ENCODE measurements at places on chromosomes 7 and 10. TPM values are rescaled to one million over a fixed set of nuclear protein-coding genes. Genes with fewer than 3 reads are reported as not detected.

GRM3 gene
- total RNA-seq, result not detected

- no peaks in the 10 kb centered on the region for H3K4me1 ChIP-seq
- H3K27ac ChIP-seq, result no peak overlapping the region
- H3K27me3 ChIP-seq, result no peaks in the 10 kb centered on the region
- H3K4me3 ChIP-seq, result no peak overlapping the region
- DNase-seq, result no peak
Measured at GRCh38 chr10:23493711-23494110, 54.8 kb downstream of the OTUD1 start.

ZCWPW1 gene
- total RNA-seq, result 4.3 TPM

DNA sequence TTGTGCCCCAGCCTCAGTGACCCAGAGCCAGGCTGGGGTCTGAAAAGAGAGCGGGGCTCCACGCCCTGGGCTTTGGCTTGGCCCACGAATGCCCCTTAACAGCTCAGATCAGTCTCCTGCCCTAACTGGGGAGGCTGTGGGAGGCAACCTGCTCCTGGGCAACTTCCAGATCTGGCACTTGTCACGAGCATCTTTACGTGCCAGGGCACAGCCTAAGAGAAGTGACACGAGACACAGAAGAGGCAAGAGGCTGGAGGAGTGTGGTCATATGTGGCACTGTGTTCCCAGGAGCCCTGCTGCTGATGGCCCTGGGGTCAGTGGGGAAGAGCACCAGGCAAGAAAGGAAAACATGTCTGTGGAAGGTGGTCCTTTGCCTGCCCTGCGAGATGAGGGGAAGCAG is 97.8 kb upstream of the BTBD16 start:
- H3K4me3 ChIP-seq, result no peak overlapping the region
- no peaks in the 10 kb centered on the region for H3K4me1 ChIP-seq
- DNase-seq, result no peak
- no peaks in the 10 kb centered on the region for H3K36me3 ChIP-seq

TEX36 gene
- not detected for total RNA-seq

DNA sequence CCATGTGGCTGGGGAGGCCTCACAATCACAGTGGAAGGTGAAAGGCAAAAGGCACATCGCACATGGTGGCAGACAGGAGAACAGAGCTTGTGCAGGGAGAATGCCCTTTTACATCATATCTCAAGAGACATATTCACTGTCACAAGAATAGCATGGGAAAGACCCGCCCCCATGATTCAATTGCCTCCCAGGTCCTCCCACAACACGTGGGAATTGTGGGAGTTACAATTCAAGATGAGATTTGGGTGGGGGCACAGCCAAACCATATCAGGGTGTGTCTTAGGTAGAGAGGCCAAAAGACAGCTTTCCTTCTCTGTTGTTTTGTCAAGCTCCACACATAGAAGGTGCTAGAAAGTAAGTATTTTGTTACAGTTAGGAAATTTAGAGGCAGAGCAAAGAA is 20.8 kb upstream of the SLC26A5 start:
- H3K36me3 ChIP-seq, result no peaks in the 10 kb centered on the region
- H3K27me3 ChIP-seq, result no peaks in the 10 kb centered on the region
- no peak for DNase-seq
- H3K4me3 ChIP-seq, result no peak overlapping the region

- no peaks in the 10 kb centered on the region for H3K4me1 ChIP-seq
- H3K27ac ChIP-seq, result no peak overlapping the region
- no peaks in the 10 kb centered on the region for H3K27me3 ChIP-seq
- H3K4me3 ChIP-seq, result no peak overlapping the region
- no peaks in the 10 kb centered on the region for H3K36me3 ChIP-seq
- DNase-seq, result no peak
Measured at GRCh38 chr10:83515001-83515400, 624.3 kb upstream of the GHITM start.

- H3K27ac ChIP-seq, result no peak overlapping the region
- no peaks in the 10 kb centered on the region for H3K36me3 ChIP-seq
- no peak overlapping the region for H3K4me3 ChIP-seq
- H3K27me3 ChIP-seq, result no peaks in the 10 kb centered on the region
Measured at GRCh38 chr10:128864554-128865295, 602.3 kb upstream of the MGMT start.

- H3K4me1 ChIP-seq, result no peaks in the 10 kb centered on the region
- no peak overlapping the region for H3K4me3 ChIP-seq
- H3K36me3 ChIP-seq, result no peaks in the 10 kb centered on the region
Measured at GRCh38 chr7:27647046-27647445, 15.6 kb downstream of the HIBADH start.

ANKRD22 gene
- total RNA-seq, result not detected

DNA sequence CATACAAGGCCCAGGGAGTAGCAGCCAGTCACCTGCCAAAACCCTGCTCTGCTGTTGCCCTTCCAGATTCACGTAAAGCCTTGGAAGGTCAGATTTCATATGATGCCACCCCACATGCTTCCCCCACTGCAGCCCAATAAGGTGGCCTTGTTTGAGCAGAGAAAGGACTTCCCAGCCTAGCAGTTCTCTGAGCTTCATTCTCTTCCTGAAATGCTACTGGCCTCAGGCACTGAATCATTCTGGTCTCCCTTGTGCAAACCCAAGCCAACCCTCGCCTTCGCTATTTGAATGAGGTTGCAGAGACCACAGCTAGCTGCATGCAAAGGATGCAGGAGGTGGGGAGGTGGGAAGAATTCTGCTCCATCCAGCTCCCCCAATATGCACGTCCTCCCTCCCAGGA is 60.3 kb upstream of the PLXNA4 start:
- H3K4me3 ChIP-seq, result no peak overlapping the region
- no peaks in the 10 kb centered on the region for H3K4me1 ChIP-seq
- no peak overlapping the region for H3K27ac ChIP-seq
- no peaks in the 10 kb centered on the region for H3K36me3 ChIP-seq

DNA sequence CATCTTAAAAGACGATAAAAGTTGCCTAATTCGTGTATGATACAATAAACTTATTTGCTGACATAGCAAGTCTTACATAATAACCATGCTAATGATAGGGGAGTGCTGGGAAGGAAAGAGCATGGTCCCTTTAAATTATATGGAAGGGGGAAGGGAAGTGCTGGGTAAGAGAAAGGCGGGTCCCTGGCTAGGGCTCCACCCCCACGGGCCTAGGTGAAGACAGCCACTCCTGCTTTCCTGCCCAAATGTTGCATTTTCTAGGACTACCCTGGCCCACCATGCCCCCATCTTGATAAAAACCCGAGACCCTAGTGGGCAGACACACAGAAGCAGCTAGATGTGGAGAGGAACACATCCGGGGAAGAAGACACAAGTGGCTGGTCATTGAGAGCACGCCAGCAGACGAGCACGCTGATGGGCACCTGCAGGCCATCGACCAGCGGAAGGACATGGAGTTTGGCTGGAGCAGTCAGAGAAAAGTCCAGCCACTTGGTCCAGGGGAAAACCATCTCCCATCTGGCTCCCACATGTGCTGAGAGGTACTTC is 328.7 kb downstream of the ARL4A start:
- H3K27me3 ChIP-seq, result no peaks in the 10 kb centered on the region
- DNase-seq, result no peak
- H3K4me3 ChIP-seq, result no peak overlapping the region
- H3K36me3 ChIP-seq, result no peaks in the 10 kb centered on the region

MAD1L1 gene
- 47.3 TPM for total RNA-seq

DNA sequence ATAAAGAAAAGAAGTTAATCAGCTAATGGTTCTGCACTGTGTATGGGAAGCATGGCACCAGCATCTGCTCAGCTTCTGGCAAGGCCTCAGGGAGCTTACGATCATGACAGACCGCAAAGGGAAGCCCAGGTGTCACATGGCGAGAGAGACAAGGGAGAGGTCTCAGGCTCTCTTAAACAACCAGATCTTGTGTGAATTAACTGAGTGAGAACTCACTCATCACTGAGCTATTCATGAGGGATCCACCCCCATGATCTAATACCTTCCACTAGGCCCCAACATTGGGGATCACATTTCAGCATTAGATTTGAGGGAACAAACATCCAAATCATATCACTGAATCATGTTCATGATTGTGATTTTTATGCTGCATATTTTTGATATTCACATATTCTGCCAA is 5.8 kb downstream of the USP54 start:
- DNase-seq, result no peak
- H3K4me1 ChIP-seq, result peaks cover under 1% of the 10 kb centered on the region
- no peaks in the 10 kb centered on the region for H3K36me3 ChIP-seq
- no peak overlapping the region for H3K27ac ChIP-seq

DNA sequence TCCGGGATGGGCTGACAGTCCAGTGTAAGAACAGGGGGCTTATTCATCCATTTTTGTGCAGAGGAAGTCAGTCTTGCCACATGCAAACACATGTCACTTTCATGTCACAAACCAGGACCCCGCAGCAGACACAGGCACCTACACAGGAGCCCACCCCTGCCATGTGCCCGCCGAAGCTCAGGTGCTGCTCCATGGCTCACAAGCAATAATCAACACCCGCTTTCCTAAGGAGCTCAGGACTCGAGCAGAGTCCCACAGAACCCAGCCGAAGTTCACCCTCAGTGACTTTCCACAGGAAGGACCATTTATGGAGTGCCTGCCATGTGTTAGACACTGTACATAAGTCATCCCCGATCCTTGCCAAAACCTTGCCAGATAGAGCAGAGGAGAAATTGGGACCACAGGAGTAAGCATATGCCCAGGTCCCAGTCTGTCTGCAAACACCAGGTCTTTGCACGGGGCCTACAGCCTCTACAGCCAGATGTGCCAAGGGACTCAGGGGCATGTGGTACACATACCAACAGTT is 99.4 kb downstream of the EBF3 start:
- no peaks in the 10 kb centered on the region for H3K4me1 ChIP-seq
- no peaks in the 10 kb centered on the region for H3K27me3 ChIP-seq
- H3K36me3 ChIP-seq, result no peaks in the 10 kb centered on the region
- DNase-seq, result no peak
- no peak overlapping the region for H3K4me3 ChIP-seq

DNA sequence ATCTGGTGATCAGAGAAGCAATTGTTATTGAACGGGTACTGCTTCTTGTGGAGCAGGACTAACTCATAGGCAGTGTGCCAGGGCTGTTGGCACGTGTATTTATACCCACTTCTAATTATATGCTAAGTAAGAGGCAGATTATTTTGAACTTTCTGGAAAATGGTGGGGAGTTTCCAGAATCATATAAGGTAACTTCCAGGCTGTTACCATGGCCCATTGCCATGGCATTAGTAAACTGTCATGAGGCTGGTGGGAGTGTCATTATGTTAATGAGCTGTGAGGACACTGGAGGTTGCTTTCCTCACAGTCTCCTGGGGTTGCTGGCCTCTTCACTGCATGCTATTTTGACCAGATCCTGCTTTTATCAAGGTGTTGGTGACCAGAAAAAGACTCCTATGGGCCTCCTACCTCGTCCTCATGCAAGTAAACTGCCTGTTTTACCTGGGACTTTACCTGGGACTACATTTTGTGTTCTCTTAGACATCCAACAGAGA is 122.6 kb downstream of the KCND2 start:
- H3K36me3 ChIP-seq, result no peaks in the 10 kb centered on the region
- H3K4me1 ChIP-seq, result no peaks in the 10 kb centered on the region
- H3K27me3 ChIP-seq, result no peaks in the 10 kb centered on the region
- H3K4me3 ChIP-seq, result no peak overlapping the region

DNA sequence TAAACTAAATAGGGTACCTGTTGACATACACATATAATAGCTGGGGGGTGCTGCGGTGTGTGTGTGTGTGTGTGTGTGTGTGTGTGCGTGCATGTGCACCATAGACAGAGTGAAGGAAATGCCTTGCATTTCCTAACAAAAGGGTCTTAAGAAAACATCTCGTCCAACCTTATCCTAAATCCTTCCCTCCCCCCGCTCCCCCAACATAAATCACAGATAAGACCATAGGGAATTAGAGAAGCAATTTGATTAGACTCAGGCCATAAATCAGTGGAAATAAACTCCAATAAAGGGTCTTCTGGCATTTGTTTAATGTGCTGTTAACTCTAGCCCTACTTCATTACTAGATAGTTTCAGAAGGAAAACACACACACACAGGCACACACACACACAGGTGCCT is 148.5 kb downstream of the PPP1R17 start:
- H3K4me3 ChIP-seq, result no peak overlapping the region
- no peaks in the 10 kb centered on the region for H3K27me3 ChIP-seq
- no peaks in the 10 kb centered on the region for H3K4me1 ChIP-seq
- no peak for DNase-seq
- H3K27ac ChIP-seq, result no peak overlapping the region

CDC123 gene
- 162 TPM for total RNA-seq

KCNIP2 gene
- 0.96 TPM for total RNA-seq

EGFR gene
- not detected for total RNA-seq

- no peak overlapping the region for H3K4me3 ChIP-seq
- H3K27me3 ChIP-seq, result no peaks in the 10 kb centered on the region
- no peak overlapping the region for H3K27ac ChIP-seq
- H3K4me1 ChIP-seq, result peaks cover 13% of the 10 kb centered on the region
Measured at GRCh38 chr7:35712563-35713226, 17.8 kb upstream of the HERPUD2 start.

TEX47 gene
- total RNA-seq, result not detected

IQCE gene
- total RNA-seq, result 10.4 TPM

GRCh38 chr10:1451941-1452340 is 285.4 kb downstream of the ADARB2 start:
- no peaks in the 10 kb centered on the region for H3K27me3 ChIP-seq
- no peaks in the 10 kb centered on the region for H3K4me1 ChIP-seq
- H3K4me3 ChIP-seq, result no peak overlapping the region
- no peak overlapping the region for H3K27ac ChIP-seq
- no peak for DNase-seq
- no peaks in the 10 kb centered on the region for H3K36me3 ChIP-seq

MMRN2 gene
- total RNA-seq, result not detected

DNA sequence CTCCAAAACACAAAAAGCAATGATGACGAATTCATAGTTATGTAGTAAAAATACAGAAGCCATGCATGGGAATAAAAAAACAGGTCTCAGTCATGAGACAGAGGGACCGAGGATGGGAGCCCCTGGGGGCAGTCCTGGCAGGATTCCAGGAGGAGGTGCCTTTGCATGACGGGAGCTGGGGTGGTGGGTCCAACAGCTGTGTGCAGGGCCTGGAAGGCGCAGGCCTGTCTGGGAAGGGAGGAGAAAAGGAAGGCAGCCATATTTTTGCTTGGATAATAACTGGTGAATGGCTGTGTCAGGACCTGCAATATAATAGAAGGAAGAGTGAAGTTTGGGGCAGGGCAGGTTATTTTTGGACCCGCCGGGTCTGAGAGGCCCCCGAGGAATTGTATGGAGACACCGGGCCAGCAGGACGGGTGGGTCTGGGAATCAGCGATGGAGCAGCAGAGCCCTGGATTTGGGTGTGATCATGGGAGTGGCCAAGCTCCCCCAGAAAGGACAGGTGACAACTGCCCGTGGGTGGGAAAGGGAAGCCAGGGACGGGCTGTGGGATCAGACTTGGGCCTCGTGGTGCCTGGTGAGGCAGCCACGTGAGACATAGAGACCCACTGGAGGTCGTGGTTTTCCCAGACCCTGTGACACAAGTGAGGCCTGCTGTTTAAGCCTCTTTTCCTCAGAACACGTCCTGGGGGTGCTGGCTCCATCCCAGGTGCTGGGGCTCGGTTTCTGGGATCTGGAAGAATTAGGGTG is 2.9 kb upstream of the JAKMIP3 start:
- H3K36me3 ChIP-seq, result no peaks in the 10 kb centered on the region
- H3K4me3 ChIP-seq, result no peak overlapping the region
- DNase-seq, result no peak
- no peaks in the 10 kb centered on the region for H3K4me1 ChIP-seq

ZNF467 gene
- 0.24 TPM for total RNA-seq

DOCK1 gene
- total RNA-seq, result 0.16 TPM

INSYN2A gene
- total RNA-seq, result not detected
